PC-3 (cell line): ENCODE measurements at places on chromosomes 12 and 14.
A peak's percentile ranks its signal among the peaks of the same experiment; 100 is the strongest.

GRCh38 chr14:85409481-85410210 is 120.3 kb upstream of the FLRT2 start:
- no peaks in the 10 kb centered on the region for H3K27me3 ChIP-seq
- no peak overlapping the region for H3K4me3 ChIP-seq
- H3K36me3 ChIP-seq: no peaks in the 10 kb centered on the region
- no peaks in the 10 kb centered on the region for H3K4me1 ChIP-seq

DNA sequence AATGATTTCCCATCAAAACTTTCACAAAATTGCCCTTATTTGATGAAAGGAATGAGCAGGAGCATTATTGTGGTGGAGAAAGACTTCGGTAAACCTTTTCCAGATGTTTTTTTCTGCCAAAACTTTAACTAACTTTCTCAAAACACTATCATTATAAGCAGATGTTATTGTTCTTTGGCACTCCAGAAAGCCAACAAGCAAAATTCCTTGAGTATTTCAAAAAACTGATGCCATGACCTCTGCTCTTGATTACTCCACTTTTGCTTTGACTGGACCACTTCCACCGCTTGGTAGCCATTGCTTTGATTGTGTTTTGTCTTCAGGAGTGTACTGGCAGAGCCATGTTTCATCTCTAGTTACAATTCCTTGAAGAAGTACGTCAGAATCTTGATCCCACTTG is 29.7 kb upstream of the RAB21 start:
- H3K27ac ChIP-seq: no peak overlapping the region
- peaks cover 5% of the 10 kb centered on the region; the same call in 1 of the 2 replicates for H3K4me1 ChIP-seq
- DNase-seq: no peak
- H3K4me3 ChIP-seq: no peak overlapping the region

GRCh38 chr12:87039536-87039935 is 783.3 kb upstream of the MGAT4C start:
- no peaks in the 10 kb centered on the region for H3K27me3 ChIP-seq
- no peak for DNase-seq
- no peaks in the 10 kb centered on the region for H3K4me1 ChIP-seq
- H3K4me3 ChIP-seq: no peak overlapping the region
- H3K27ac ChIP-seq: no peak overlapping the region

- no peak overlapping the region for H3K4me3 ChIP-seq
- no peak for DNase-seq
- no peak overlapping the region for H3K27ac ChIP-seq
- H3K4me1 ChIP-seq: peaks cover 10% of the 10 kb centered on the region
- no peaks in the 10 kb centered on the region for H3K36me3 ChIP-seq
Observed at GRCh38 chr12:93812626-93813025, 135.5 kb downstream of the CRADD start.

DNA sequence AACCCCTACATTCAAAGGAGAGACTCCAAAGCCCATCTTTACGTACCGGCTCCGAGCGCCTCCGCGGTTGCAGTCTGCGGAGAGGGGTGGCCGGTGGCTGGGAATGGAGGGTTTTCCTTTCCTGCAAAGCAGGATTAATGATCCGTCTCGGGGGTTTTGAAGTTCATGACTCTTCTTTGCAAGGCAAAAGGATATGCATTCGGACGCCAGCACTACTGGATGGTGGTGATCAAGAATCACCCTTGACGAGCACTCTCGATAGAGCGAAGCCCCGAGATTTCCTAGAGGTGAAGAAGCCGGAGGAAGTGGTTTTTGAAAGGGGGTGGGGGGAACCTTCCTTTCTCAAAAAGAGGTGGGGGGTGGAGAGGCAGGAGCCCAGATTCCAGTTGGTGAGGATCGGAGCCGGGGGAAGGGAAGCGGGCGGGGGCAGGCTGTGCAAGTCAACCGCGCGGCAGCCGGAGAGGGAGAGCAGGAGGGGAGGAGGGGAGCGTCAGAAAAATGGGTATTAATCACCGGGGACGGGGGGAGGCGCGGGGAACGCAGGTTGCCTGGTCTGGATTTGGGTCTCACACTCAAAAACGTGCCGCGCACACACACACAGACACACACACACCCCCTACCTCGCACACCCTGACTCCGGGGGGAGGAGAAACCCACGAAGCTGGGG is at the start of gene GRIN2B:
Gene GRIN2B, minus strand, starts transcription at position 307 of the 667 bp plus-strand sequence. CDS start 115,394 bp downstream, outside the sequence.
- no peak for DNase-seq
- no peaks in the 10 kb centered on the region for H3K4me1 ChIP-seq
- H3K4me3 ChIP-seq: no peak within 1 kb of the TSS

GRCh38 chr12:54141431-54142113 is 47.2 kb downstream of the SMUG1 start:
- H3K27ac ChIP-seq: no peak overlapping the region
- no peaks in the 10 kb centered on the region for H3K36me3 ChIP-seq
- H3K27me3 ChIP-seq: no peaks in the 10 kb centered on the region
- H3K4me1 ChIP-seq: no peaks in the 10 kb centered on the region

DNA sequence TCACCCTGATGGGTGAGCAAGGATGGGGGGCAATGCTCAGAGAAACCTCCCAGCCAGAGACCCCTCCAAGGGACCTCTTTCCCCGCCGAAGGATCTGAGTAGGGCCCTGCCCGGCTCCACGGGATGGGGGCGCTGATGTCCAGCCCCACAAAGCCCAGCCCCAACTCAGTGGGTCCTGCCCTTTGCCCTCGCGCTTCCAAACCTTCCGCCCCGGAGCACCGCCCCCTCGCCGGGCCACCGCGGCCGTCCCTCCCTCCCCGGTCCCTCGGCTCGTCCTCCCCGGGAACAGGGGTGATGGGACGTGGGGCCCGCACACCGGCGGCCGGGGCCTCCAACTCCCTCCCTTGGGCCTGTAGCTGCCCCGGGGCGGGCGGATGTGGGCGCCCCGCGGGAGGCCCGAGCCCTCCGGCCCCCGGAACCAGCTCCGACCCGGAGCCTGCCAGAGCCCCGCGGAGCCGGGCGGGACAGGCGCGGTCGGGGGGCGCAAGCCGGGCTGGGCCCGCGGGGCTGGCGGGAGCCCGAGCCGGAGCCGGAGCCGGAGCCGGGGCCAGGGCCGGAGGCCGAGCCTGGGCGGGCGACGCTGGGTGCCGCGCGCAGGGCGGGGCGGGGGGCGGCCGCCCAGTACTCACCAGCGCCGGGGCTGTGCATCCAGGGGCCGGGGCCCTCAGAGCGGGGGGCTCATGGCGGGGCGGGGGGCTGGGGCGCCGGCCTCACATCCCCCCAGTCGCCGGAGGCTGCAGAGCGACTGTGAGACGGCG is 386 bp downstream of the HDAC7 start:
- no peaks in the 10 kb centered on the region for H3K27me3 ChIP-seq
- H3K27ac ChIP-seq: no peak overlapping the region

- DNase-seq: peak; percentile 49
- no peaks in the 10 kb centered on the region for H3K4me1 ChIP-seq
- no peak overlapping the region for H3K27ac ChIP-seq
- H3K4me3 ChIP-seq: no peak overlapping the region
- no peaks in the 10 kb centered on the region for H3K36me3 ChIP-seq
Observed at GRCh38 chr12:45122768-45123380, 72.0 kb upstream of the DBX2 start.

- no peak for DNase-seq
- H3K36me3 ChIP-seq: peaks cover 14% of the 10 kb centered on the region
- H3K4me3 ChIP-seq: no peak overlapping the region
- no peaks in the 10 kb centered on the region for H3K27me3 ChIP-seq
- peaks cover 19% of the 10 kb centered on the region for H3K4me1 ChIP-seq
- H3K27ac ChIP-seq: no peak overlapping the region
Observed at GRCh38 chr14:75720842-75721498, 59.9 kb downstream of the TTLL5 start.

GRCh38 chr14:52077256-52077979 is 8.6 kb upstream of the NID2 start:
- H3K27ac ChIP-seq: peak overlapping the region; percentile 97
- H3K4me3 ChIP-seq: no peak overlapping the region
- H3K4me1 ChIP-seq: peaks cover 72% of the 10 kb centered on the region

DNA sequence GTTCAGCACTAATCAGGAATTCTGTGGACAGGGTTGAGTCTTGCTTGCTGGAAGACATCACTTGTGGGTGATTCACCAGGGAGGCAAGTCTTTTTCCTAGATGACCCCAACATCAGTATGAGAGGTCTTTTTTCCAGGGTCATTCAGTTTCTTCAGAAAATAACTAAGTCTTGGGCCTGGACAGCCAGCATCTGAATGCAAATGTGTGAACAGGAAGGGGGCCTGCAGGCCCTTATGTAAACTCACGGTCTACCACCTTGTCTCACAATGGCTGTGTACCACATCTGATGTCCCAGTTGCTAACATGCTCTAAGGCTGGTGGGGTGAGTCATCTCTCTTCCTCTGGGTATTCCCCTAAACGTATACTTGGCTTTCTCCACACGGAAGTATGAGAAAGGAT is 79.2 kb downstream of the HECTD4 start:
- peaks cover 4% of the 10 kb centered on the region for H3K4me1 ChIP-seq
- no peaks in the 10 kb centered on the region for H3K27me3 ChIP-seq
- H3K36me3 ChIP-seq: peaks cover 9% of the 10 kb centered on the region; the same call in 1 of the 2 replicates
- H3K27ac ChIP-seq: peak overlapping the region; percentile 26

DNA sequence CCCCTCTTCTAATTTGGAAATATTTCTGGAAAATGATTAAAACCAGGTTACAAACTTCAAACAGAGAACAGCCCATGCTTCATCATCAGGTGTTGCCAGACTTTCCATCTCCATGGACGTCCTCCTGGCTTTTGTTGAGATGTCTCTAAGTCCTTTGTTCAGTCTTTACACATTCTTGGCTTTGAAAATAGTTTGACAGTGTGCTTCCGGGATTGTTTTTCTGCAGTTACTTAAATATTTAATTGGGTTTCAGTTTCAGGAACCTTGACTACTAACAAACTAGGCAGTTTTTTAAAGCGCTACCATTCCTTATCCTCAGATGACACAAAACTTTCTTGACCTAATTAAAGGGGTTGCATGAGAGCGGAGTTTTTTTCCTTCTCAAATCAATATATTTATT is 47.8 kb downstream of the GOLGA5 start:
- H3K27ac ChIP-seq: no peak overlapping the region
- H3K27me3 ChIP-seq: no peaks in the 10 kb centered on the region
- H3K4me3 ChIP-seq: no peak overlapping the region
- H3K4me1 ChIP-seq: no peaks in the 10 kb centered on the region; the same call in 1 of the 2 replicates

DNA sequence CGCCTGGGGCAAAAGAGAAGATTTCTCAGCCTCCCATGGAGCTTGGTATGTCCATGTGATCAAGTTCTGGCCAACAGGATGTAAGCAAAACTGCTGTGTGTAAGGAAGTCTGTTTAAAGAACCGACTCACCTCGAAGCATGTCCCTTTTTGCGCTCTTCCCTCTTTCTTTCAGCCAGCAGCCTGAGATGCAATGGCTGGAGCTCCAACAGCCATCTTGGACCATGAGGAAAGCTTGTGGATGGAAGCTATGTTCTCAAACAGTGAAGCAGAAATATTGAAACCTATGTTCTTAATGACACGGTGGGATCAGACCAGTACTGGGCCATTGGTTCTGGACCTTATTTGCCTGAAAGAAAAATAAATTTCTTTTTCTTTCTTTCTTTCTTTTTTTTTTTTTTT is 82.3 kb upstream of the SLC24A4 start:
- no peak overlapping the region for H3K27ac ChIP-seq
- no peaks in the 10 kb centered on the region for H3K4me1 ChIP-seq
- no peak for DNase-seq

- DNase-seq: no peak
- no peak overlapping the region for H3K4me3 ChIP-seq
- H3K36me3 ChIP-seq: no peaks in the 10 kb centered on the region
- no peaks in the 10 kb centered on the region for H3K4me1 ChIP-seq
- no peak overlapping the region for H3K27ac ChIP-seq
- no peaks in the 10 kb centered on the region; the same call in 1 of the 2 replicates for H3K27me3 ChIP-seq
Observed at GRCh38 chr12:77471801-77472200, 358.9 kb upstream of the NAV3 start.

GRCh38 chr12:131102991-131103668 is 149.4 kb downstream of the ADGRD1 start:
- H3K27me3 ChIP-seq: peaks cover 63% of the 10 kb centered on the region
- H3K4me1 ChIP-seq: no peaks in the 10 kb centered on the region
- DNase-seq: no peak
- no peak overlapping the region for H3K4me3 ChIP-seq

GRCh38 chr12:49274396-49275069 is 9.7 kb downstream of the TUBA1C start:
- peaks cover 3% of the 10 kb centered on the region for H3K4me1 ChIP-seq
- H3K4me3 ChIP-seq: no peak overlapping the region
- peak; percentile 45 for DNase-seq
- no peak overlapping the region for H3K27ac ChIP-seq
- H3K36me3 ChIP-seq: peaks cover 36% of the 10 kb centered on the region

GRCh38 chr14:37985826-37986470 is 221.8 kb upstream of the SSTR1 start:
- DNase-seq: peak; percentile 68
- no peaks in the 10 kb centered on the region for H3K27me3 ChIP-seq
- no peak overlapping the region for H3K27ac ChIP-seq
- no peaks in the 10 kb centered on the region for H3K36me3 ChIP-seq
- no peak overlapping the region for H3K4me3 ChIP-seq

DNA sequence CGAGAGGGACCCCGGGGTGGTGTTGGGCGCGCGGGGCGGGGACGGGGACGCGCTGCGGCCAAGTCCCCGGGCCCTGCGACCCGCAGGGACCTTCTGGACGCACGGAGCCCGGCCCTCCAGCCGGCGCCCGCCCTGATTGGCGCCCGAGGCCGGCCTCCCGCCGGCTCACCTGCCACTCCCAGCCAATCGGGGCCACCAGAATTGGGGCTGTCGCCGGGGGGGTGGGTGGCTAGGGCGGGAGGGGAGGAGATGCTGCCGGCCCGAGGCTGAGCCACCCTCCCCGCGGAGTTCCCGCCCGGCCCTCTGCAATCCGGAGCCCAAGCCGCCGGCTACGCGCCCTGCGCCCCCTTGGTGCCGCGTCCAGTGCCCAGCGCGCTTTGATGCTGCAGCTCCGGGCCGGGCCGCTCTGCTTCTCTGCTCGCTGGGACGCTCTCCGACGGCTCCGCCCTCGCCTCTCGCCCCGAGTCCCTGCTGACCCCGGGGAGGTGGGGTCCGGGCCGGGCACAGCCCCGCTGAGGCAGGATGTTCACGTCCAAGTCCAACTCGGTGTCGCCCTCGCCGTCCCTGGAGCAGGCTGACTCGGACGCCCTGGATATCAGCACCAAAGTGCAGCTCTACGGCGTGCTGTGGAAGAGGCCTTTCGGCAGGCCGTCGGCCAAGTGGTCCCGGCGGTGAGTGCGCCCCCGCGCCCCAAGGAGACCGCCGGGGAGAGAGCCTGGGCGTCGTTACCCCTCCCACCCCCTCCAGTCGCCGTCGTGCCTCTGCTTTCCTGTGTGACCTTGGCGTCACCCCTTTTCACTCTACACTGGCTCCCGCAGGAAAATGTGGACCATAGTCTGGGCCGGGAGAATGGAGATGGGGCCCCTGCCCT is at the start of gene PLEKHD1:
Gene PLEKHD1, plus strand, starts transcription at position 285 of the 871 bp plus-strand sequence. Its CDS starts 238 bp downstream, at position 523.
- peaks cover 54% of the 10 kb centered on the region for H3K27me3 ChIP-seq
- no peaks in the 10 kb centered on the region for H3K36me3 ChIP-seq
- H3K27ac ChIP-seq: no peak within 1 kb of the TSS
- H3K4me3 ChIP-seq: peak within 1 kb of the TSS; percentile 67
- DNase-seq: peak; percentile 56
- peaks cover 4% of the 10 kb centered on the region; the same call in 1 of the 2 replicates for H3K4me1 ChIP-seq
